HAP-1 (cell line): ENCODE measurements at places on chromosomes 13 and 19.

DNA sequence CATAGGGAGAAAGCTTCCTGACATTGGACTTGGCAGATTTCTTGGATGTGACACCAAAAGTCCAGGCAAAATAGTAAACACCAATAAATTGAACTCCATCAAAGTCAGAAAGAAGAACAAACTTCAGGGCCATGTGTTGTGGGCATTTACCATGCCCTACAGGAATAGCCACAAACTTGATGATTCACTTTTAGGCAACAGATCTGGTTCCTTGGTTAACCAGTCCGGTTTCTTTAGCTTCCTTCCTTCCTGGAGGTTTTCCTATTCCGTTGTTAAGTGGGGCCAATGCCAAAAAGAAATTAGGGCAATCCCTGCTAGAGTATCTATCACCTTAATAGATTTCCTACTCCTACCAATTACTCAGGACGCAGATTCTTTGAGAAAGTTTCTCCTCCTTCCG lies 25.2 kb downstream of the IGFL1 start:
- DNase-seq: no peak

- no peak for DNase-seq
Measured at GRCh38 chr13:99323488-99323887, 16.3 kb upstream of the GPR183 start.

DNA sequence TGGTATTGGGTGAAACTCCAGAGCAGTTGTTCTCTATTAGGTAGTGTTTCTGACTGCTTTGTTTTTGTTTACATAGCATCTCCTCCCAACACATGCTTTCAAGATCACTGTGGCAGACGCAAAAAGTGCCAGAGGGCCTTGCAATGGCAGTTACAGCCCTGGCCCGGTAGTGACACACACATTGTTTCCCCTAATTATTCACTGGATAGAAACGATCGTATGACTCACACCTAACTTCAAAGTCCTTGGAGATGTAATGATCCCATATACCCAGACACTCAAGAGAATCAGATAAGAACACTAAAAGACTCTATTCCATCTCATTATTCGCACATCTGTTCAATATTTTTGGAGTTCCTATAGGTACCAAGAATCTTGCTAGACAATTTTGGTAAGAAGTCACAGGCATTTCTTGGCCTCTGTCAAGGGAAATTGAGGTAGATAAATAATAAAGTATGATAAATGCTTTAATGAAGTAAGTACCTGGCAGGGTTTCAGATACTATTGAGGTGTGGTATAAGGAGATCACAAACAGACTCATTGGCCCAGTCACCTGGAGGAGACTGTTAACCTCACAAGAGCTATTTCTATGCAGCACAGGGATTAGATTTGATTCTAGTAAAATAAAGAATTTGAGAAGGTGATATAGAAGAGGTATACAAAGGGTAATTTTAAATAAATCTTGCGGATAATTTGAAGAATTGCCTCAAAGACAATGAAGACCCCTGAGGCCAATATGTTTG lies 485.3 kb downstream of the SLITRK6 start:
- peak; percentile 15 for DNase-seq

DNA sequence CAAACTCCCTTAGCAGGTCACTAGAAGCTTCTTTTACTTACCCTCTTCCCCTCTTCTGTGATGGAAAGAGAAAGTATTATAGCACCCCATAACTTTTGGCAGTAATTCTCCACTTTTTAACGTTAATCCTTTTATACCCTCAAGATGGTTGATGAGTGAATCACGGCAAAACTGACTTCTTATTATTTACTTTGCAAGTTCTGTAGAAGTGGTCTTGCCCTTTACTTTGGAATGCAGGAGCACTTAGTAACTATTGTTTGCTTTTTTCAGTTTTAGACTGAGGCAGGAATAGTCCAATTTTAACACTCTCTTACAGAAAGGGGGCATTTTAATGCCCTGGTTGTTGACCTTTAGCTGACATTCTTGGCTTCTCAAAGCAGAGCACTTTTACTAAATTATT lies 260.1 kb downstream of the LMO7 start:
- no peak for DNase-seq

DNA sequence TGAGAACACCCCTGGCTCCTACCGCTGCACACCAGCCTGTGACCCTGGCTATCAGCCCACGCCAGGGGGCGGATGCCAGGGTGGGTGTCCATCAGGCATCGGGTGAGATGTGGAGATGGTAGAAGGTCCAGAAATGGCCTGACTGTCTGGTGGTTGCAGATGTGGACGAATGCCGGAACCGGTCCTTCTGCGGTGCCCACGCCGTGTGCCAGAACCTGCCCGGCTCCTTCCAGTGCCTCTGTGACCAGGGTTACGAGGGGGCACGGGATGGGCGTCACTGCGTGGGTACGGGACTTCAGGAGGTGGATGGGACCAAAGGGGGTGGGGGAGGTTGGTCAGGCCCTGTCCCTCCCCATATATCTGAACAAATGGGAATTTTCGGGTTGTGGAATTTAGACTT lies 15.8 kb downstream of the LTBP4 start:
- DNase-seq: no peak

DNA sequence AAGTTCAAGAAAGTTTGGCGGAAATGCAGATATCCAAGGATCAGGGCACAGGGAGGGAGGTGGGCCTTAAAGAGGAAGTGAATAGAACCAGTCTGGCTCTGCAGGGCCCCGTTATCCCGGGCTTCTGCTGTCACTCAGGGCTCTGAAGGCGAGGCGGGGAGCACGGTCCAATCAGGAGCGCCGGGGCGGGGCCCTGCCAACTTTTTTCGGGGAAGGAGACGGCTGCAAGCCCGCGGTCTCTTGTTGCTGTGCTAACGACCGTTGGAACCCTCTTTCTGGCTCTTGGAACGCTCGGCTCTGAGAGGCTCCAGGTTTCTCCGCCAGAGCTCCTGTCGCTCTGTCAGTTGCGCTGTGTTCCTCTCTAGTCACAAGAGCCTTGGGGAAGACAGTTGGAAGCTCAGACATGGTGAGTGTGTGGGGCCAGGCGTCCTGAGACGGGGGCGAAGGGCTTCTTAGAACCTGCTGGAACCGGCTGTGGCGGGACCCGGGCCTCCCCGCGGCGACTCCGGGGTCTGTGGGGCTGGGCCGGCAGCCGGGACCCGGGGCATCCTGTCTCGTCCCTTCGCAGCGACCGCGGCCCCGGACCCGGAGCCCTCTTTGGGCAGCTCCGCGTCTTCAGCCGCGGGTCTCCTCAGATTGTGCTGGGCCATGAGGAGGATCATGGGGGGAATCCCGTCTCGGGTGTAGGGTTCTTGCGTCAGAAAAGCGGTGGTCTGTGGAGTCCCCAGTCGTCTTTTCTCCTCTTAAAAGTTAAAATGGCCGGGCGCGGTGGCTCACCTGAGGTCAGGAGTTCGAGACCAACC lies 27.7 kb downstream of the ZNF844 start:
- peak; percentile 31 for DNase-seq

DNA sequence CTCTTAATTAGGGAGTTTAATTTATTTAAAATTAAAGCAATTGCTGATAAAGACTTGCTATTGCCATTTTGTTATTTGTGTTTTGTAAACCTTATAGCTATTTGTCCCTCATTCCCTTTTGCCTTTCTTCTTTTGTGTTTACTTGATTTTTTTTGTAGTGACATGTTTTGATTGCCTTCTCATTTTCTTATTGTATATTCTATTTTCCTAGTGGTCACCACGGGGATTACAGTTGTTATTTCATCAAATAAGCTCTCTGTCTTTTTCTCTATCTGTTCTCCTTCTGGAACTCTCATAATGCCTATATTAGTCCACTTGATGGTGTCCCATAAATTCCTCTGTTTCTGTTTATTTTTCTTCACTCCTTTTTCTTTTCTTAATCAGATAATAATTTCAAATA lies 64.4 kb upstream of the FRY start:
- DNase-seq: no peak
